ENCODE measurements at places on chromosomes 1 and 21.

DNA sequence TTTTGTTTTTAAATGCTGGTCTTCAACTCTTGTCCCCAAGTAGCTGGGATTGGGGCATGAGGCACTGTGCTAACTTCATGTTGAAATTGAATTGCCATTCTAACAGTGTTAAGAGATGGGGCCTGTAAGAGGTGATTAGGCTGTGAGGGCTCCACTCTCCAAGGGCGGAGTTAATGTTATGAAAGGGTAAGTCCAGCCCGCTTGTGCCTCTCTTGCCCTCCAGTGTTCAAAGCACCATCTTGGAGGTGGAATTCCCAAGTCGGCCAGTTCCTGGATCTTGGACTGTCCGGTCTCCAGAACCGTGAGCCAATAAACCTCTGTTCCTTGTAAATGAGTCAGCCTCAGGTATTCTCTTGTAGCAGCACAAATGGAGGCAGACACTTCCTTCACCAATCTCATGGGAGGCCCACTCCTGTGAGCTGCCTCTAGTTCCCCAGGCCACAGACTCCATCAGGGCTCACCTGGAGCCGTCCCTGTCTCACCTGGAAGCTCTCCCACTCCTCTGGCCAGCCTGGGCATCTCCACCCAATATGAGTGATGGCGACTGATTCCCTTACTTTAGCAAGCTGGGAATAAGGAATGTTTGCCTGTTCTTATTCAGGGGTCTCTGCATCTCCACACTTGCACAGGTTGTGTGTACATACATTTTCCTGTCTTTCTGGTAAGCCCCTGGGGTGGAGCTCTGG is 15.5 kb downstream of the IBA57 start:
- DNase-seq: no peak

- DNase-seq: no peak
Observed at GRCh38 chr1:201568859-201569294, 29.9 kb downstream of the NAV1 start.

DNA sequence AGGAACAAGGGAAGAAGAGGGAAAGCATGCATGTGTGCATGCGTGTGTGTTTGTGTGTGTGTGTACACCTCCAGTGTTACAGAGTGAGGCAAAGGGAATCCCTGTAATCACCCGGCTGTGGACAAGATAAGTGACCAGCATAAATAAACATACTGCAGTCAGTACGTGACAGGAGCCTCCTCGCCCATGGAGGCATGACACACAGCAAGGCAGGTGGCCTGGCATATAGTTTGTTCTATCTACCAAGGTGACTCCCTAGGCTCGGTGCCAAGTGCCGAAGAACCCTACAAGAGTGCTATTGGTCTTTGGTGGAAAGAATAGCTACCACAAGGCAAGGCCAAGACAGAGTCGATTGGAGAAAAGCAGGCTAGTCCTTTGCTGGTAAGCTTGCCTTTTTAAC is 31.7 kb upstream of the HEATR1 start:
- no peak for DNase-seq

DNA sequence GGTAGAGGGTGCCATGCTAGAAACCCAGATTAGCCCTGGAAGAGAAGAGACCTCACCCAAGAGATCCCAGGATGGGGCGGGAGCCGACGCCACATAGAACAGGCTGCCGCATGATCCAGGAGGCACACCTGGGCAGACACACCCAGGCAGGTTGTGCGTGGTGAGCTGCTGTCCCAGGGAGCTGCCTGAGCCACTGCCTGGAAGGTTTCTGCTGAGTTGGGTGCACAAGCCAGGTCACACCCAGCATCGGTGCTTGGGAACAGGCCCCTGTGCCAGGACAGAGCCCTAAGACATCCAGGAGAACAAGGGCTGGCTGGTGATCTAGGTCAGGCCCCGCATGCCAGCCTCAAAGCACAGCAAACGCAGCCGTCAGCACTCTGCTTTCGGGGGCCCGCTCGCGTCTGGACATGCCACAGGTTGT is 40.2 kb downstream of the CTNNBIP1 start:
- no peak for DNase-seq

- no peak for DNase-seq
Observed at GRCh38 chr1:2346691-2347408, 44.5 kb downstream of the MORN1 start.

DNA sequence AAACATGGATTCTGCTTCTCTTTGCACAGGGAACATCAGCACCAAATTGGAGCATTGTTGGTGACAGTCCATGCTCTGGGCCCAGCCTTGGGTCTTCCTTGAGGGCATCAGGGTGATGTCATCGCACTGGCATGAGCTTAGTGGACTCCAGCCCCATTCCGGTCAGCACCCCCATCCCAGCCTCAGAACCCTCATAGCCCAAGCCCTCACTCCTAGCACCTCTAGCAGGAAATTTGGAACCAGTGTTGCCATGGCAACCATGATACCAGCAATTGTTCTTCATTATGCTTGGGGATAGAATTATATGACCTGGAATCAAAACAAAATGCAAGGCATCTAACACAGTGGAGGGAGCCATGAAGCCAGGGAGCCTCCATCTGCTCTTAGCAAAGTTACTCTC is 83.1 kb downstream of the VWA5B1 start:
- DNase-seq: no peak
